CD4-positive, alpha-beta memory T cell (primary cell): ENCODE measurements at places on chromosomes 6 and 20.

DNA sequence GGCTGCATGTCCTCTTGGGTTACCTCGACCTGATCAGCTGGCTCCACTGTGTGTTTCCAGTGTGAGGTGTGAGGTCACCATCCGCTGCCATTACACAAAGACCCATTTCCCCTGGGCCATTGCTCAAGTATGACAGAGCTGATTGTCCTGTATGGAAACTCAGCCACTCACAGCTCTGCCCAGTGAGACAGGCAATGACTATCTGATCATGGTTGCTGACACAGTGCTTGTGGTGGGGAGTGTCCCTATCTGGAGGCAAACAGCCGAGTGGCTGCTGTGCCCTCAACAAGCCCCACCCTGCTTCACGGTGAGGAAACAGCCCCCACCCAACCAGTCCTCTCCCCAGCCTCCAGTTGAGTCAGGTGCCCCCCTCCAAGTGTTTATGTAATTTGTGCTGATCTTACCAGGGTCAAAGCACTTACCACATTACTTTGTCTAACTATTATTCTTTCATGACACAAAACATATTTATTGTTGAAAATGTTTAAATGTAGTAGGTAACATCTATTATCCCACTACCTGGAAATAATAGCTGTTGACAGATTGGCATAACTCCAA is 11.7 kb upstream of the MAPK13 start:
- peak; percentile 51 for DNase-seq

DNA sequence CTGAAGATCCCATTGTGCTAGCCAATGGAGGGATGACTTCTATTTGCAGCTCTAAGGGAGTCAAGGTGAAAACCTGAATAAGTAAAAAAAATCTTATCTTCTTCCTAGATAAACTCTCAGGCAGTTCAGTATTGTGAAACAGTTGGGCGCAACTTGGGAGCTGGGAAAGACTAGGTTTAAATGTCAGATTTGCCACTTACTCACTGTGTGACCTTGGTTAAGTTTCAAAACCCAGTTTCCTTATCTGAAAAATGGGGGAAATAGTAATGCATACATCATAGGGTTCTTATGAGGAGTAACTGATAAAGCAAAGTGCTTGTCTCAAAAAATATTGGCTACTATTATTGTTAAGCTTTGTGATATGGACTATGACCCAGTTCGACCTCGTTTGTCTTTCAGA is 88.8 kb downstream of the CD83 start:
- DNase-seq, result no peak

- DNase-seq, result no peak
Measured at GRCh38 chr6:45454008-45454911, 76.5 kb upstream of the SUPT3H start.

DNA sequence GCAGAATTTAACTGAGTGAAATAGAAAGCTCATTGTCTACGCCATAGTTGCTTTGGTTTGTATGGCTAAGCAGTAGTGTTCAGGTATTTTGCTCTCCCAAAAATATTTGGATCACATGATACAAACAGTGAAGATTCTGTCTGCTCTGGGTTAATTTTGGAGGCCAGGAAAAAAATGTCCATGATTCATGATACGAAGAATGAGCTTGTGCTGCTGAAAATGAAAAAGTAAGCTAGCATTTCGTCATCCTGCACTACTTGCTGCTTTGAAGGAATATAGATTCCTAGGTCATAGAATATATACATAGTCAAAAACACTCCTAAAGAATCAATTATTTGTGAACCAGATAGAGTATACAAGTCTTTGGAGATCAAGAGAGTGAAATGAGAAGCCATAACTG is 8.3 kb downstream of the WRNIP1 start:
- no peak for DNase-seq

DNA sequence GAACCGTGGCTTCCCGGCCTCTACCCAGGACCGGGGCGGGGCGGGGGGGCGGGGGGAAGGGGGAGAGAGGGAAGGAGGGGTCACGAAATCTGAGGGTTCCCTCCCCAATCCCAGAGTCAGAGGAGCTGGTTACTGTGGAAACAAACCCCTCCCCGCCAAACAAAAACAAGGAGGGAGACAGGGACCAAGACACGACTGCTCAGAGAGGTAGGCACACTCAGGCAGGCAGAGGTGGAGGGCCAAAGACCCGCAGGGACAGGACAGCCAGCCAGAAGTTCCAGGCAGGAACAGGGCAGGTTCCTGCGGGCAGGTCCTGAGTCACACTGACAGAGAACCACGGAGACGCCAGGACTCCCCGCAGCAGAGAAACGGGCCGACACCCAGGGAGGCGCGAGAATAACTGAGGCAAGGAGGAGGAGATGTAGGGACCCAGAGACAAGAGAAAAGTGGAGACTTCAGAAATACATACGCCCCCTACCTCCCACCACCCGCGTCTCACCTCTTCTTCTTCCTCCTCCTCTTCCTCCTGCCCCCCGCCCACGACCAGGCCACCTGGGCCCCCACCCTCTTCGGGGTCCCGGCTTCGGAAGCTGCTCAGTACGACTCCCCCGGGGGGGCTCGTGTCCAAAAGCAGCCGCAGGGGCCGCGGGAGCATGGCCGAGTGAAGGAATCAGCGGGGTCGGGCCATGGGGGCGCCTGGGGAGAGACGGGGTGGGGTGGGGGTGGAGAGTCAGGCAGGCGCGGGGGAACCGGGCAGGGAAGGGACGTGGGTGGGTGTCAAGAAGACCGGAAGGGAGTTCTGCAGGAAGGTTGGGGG is 578 bp downstream of the RGL2 start:
- DNase-seq, result peak; percentile 85

DNA sequence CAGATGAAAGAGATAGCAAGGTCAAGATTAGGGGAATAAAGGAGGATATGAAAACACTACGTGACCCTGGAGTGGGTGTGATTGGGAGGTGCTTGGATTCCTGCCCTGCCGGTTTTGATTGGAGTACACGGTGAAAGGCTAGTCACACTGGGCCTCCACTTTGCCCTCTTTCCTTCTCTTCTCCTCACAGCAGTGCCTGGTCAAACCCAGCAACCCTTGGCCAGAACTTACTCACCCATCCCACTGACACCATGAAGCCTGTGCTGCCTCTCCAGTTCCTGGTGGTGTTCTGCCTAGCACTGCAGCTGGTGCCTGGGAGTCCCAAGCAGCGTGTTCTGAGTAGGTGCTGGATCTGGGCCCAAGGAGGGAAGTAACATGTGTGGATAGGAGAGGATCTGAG is at the start of gene WFDC13:
Gene WFDC13 (plus strand): TSS at position 166 of the 400 bp plus-strand sequence. CDS start 86 bp downstream, at position 252.
- no peak for DNase-seq

- no peak for DNase-seq
Measured at GRCh38 chr20:50218987-50219435, 28.4 kb downstream of the CEBPB start.

DNA sequence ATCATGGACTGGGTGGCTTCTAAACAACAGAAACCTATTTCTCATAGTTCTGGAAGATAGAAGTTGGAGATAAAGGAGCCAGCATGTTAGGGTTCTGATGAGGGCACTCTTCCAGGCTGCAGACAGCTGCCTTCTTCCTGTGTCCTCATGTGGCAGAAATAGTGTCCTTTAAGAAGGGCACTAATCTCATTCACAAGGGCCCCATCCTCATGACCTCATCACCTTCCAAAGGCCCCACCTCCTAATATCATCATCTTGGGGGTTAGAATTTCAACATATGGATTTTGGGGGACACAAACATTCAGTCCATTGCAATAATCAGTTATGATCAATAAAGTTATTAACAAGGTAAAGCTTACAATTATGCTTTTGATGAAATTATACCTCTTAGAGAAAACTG is 130.8 kb upstream of the SLC22A23 start:
- DNase-seq, result no peak

GRCh38 chr6:52050051-52050405 is 37.4 kb downstream of the PKHD1 start:
- no peak for DNase-seq

GRCh38 chr6:145539831-145540230 is 195.5 kb downstream of the EPM2A start:
- no peak for DNase-seq
